ENCODE measurements at places on chromosomes 16 and 17.

GRCh38 chr17:27994586-27994985 lies 47.9 kb upstream of the NLK start:
- DNase-seq = no peak

- no peak for DNase-seq
Measured at GRCh38 chr17:82003411-82004381, 19.0 kb downstream of the CENPX start.

DNA sequence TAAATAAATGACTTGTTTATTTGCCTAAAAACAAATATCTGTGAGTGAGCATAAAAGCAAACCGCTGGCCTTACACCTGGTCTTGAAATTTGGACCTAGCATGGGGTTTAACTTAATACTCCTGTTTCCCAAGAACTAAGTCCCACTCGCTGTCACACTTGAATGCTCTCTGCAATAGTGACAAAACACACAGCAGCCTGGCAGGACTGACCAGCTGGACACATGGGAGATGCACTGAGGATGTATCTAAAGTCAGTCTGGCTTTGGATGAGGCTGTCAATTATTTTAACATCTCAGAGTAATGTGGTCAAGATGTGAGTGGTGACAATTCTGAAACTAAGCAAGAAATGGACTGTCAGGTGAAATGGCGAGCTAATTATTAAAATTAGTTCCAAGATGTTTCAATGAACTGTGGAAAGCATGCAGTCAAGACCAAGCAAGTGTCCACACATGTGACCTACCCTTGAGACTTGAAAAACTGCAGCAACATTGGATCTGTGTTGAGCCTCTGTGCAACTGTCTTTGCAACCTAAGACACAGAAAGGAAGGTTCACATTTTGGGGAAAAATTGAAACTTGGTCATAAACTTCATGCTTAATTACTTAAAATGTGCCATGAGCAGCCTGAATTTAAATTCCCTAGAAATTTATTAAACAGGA lies 16.6 kb downstream of the LITAFD start:
- DNase-seq = no peak

GRCh38 chr17:75542728-75543336 lies 17.3 kb downstream of the LLGL2 start:
- DNase-seq = no peak

DNA sequence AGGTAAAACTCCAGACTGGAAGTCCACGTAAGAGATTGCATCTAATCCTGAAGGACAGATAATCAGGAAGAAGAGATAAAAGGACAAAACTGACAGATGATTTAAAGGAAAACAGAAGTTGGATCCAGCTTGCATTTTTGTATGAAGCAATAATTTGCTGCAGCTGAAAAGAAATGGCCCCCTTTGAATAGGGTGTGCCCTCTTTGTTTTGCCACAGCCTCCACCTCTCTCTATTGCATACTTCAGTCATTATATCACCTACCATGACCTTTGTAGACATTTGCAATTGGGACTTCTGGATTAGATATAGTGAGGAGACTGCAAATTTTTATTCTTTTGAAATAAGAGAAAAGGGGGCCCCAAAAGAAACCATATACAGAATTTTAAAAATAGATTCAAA lies 8.1 kb downstream of the NOG start:
- DNase-seq = no peak

- no peak for DNase-seq
Measured at GRCh38 chr17:73938706-73939105, 264.8 kb upstream of the RPL38 start.

DNA sequence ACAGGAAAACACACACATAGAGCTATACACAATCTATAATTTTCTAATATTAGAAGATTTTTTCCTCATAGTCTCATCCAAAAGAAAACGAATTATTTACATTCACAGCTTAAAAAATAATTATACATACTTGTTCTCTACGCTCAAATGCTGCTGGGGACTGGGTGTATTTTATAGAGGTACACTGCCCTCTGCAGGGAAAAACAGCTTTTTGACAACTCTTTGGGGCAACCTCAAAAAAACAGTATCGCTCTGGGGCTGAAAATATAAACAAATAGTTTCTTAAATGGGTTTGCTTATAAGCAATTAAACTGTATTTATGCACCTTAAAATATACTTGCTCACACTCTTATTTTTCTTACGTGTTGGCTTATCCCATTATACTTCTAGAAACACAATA lies 261.8 kb upstream of the PSMD7 start:
- peak; percentile 26 for DNase-seq

DNA sequence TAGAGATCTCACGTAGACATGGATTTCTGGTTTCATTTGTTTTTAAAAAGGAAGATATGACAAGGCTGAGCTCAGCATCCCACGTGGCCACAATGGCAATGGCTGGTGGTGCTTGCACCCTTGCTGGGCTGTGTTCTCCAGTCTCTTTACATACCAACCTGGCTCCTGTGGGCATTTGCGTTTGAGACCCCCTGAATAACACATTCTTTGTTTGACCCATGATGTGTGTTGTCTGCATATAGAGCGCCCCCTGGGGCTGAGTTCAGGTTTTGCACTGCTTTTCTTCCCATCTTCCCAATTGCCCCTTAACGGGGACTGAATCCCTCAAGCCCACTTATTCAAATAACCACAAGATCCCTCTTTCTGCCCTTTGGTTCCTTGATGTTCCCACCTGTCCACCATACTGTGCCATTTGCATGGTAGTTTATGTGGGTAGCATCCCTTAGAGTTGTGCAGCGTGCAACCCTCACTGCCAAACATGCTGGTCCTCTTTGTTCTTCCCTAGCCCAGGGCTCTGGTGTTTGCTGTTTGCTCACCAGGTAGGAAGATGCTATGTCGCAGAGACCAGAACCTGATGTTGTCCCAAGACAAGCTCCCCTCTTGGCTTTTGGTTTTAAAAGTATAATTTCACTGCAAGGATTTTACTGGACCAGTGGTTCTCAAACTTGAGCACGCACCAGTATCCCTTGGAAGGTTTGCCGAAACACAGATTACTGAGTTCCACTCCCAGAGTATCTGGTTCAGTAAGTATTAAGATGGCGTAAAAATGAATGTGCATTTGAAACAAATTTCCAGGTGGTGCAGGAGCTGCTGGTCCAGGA lies 38.5 kb upstream of the NKD1 start:
- DNase-seq = peak; percentile 57

DNA sequence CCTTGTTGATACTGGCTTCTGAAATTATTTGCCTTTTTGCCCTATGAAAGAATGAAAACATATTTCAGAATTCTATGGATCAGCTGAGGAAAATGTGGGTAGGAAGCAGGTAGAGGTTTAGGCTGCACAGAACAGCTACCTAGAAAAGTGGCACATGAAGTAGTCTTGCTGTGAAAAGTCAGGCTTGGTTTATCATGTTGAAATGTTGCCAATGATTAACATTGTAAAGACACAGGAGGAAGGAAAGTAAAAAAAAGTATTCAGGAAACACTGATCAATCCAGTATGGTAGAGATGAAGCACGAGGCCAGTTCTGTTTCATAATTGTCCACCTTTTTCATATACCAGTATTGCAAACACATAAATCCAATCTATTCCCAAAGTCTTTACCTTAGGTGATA lies 29.9 kb downstream of the ABCA6 start:
- no peak for DNase-seq
